ENCODE measurements at places on chromosomes 11 and 22.
A peak's percentile ranks its signal among the peaks of the same experiment; 100 is the strongest.

- DNase-seq = no peak
Observed at GRCh38 chr22:31162015-31162765, 2.2 kb downstream of the RNF185 start.

GRCh38 chr11:67656278-67656922 is 5.9 kb upstream of the ACY3 start:
- no peak for DNase-seq

DNA sequence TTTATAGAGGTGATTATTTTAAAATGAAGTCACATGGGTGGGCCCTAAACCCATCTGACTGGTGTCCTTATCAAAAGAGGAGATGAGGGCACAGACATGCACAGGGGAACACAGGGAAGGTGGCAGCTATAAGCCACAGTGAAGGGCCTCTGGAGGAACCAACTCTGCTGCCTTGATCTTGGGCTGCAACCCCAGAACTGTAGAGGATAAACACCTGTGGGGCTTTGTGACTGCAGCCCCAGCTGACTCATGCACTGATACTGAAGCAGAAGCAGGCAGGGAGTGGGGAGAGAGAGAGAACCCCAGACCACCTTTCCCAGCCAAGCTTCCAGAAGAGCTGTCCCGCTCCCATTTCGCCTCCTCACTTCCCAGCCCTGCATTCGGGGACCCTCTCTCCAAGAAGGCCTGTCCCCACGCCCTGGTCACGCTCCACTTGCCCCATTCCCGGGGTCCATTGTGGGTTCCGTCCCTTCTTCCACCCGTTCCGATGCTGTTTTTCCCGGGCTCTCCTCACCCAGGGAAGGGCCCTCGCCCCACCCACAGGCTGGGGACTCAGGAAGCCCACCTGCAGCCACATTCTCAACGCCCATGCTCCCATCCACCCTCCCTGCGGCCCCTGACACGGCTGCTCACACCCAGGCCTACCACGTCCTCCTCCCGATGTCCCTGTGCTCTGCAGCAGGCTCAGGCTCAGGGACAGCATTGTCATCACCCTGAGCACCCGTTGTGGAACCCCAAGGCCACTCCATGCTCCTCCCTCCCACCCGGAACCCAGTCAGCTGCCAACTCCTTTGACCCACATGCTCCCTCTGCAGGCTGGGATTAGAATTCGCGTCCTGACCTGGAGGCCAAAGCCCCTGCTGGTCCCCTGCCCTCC is 90.8 kb upstream of the SHANK2 start:
- no peak for DNase-seq

DNA sequence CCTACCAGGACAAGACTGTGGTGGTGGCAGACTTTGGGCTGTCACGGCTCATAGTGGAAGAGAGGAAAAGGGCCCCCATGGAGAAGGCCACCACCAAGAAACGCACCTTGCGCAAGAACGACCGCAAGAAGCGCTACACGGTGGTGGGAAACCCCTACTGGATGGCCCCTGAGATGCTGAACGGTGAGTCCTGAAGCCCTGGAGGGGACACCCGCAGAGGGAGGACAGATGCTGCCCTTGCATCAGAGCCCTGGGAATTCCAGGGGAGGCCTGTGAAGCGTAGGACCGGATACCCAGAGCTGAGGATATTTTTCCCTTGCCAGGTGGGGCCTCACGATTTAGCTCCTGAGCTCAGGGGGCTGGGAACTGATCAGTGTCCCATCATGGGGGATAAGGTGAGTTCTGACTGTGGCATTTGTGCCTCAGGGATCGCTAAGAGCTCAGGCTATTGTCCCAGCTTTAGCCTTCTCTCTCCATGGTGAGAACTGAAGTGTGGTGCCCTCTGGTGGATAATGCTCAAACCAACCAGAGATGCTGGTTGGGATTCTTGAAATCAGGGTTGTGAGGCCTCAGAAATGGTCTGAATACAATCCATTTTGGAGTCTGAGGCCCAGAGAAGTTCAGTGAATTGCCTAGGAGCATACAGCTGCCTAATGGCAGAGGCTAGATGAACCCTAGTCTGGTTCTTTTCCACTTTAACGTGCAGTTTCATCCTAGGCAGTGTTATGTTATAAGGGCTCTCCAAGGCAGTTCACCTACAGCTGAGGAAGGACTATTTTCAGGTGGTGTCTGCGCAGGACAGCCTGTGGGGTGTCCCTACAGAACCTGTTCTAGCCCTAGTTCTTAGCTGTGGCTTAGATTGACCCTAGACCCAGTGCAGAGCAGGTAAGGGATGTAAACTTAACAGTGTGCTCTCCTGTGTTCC is 19.5 kb downstream of the PIK3IP1 start:
- peak; percentile 38 for DNase-seq

DNA sequence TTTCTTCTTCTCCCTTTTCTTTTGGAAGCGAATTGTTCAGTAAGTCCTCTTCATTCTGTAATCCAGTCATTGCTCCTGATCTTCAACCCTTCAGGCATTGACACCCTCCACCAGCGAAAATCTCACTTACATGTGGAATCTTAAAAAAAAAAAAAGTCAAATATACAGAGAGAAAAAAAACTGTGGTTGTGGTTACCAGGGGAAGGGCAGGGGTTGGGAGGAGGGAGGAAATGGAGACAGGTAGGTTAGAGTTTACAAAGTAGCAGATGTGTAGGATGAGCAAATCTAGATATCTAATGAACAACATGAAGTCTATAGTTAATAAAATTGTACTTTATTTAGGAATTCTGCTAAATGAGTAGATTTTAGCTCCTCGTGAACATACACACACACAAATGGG is 17.7 kb upstream of the TMEM123 start:
- no peak for DNase-seq

GRCh38 chr22:46687048-46687444 is 51.0 kb downstream of the CERK start:
- DNase-seq = no peak

DNA sequence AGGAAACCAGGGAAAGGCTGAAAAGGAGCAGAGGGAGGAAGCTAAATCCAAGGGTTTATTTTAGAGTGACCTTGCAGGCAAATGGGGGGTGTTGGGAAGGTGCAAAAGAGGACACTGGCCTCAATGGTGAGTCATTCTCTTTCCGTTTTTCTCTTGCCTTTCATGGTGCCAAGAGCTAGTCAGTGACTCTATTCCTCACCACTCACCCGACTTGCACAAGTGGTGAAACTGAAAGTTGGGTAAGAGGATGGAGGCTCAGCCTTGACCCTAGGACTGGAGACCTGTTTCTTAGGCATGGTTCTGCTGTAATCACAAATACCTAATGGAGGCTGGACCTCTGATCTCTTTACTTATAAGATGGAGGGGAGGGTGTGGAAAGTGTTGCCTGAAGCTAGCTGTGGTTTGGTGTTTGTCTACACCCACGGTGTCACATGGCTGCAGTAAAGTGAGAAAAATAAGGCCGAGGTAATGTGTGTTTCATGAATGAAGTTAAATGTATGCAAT is 67.3 kb upstream of the CREB3L1 start:
- no peak for DNase-seq

DNA sequence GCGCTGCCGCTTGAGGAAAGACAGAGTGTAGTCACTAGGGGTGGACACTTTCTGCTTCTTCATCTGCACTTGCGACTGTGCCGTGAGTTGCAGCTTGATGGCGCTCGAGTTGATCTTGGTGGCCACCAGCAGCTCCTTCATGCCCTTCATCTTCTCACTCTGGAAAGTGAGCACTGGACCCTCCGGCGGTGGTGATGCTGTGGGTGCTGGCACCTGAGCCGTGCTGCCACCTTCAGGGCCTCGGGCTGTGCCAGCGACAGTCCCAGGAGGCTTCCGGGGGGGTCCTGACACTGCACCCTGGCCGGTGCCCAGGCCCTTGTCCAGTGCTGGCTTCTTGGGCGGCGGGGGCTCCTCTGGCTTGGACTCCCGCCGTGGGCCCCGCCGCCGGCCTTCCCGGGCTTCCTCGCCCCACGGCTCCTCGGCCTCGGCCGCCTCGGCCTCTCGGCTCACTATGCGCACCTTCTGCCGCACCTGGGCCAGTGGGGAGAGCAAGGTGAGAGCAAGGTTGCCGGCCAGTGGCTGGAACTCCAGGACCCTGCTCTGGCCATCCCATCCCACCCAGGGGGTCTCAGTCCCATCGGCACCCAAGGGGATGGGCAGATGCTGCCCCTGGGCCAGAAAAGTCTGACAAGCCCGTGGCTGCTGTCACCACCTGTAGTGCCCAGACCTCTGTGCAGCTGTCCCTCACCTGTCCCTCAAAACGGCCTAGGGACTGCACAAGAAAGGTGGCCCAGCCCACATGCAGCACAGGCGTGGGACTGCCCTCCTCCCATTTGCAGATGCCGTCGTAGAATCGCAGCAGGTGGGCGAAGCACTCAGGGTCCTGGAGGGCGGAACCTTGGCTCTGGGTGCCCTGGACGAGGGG is 1.6 kb upstream of the MAP4K2 start:
- no peak for DNase-seq

GRCh38 chr22:38754751-38755154 is 1.0 kb downstream of the SUN2 start:
- DNase-seq = no peak

DNA sequence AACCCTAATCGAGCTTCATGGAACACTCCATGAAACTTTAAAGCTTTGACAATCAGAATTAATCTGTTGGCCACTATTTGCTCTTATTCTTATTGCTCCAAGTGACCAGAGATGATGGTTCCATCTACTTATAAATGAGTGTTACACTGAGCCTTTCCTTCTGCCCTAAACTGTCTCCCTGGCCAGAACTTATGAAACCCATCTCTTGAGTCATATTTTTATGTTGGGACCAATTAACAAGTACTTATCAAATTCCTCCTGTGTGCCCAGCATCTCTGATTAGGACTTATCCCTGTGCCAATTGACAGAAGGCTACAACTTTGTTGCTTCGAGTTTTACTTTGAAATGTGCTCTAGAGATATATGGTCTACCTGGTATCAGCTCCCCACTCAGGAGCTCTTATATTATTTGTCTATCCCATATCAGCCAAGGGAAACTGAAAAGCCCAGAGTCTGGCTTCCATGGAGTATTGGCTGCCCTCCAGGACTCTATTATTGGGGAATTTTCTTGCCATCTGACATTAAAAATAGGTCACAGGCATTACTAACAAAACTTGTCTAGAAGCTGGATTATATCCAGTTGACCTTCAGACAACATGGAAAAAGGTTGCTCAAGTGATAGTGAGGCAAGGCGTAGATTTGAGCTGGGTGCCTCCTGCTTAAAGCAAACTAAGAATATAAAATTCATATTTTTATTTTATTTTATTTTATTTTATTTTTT is 8.8 kb downstream of the KREMEN1 start:
- no peak for DNase-seq

GRCh38 chr11:102530558-102530957 is at the start of gene MMP7:
Gene MMP7, minus strand, starts transcription at chr11:102530747. Its CDS starts 47 bp downstream, at chr11:102530700.
- DNase-seq = no peak

DNA sequence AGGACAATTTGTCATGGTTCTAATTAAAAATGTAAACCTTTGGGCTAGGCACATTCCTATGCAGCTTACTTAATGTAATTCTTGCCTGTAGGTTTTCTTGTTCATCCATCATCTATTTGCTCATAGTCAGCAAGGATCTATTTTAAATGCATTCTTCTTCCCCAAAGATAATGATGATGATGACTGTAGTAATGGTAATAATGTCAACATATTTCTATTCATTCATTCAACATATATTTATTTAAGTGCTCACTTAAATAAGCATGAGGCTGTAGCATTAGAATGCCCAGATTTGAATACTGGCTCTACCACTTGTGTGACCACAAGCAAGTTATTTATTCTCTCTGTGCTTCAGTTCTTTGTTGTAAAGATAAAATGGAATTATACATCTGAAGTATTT is 169.6 kb upstream of the SYN3 start:
- no peak for DNase-seq

GRCh38 chr11:92018332-92018731 is 206.3 kb upstream of the FAT3 start:
- DNase-seq = no peak

GRCh38 chr22:28023036-28023435 is 104.0 kb upstream of the PITPNB start:
- DNase-seq = no peak

- DNase-seq = no peak
Observed at GRCh38 chr11:78657968-78658839, 83.5 kb upstream of the NARS2 start.

All from NCI-H2081 (cell line).